ENCODE measurements at places on chromosomes 3 and 15.

- DNase-seq: no peak
Measured at GRCh38 chr15:33311312-33311971, 675 bp downstream of the RYR3 start.

GRCh38 chr15:42608110-42608531 lies 32.7 kb downstream of the STARD9 start:
- peak; percentile 55 for DNase-seq

DNA sequence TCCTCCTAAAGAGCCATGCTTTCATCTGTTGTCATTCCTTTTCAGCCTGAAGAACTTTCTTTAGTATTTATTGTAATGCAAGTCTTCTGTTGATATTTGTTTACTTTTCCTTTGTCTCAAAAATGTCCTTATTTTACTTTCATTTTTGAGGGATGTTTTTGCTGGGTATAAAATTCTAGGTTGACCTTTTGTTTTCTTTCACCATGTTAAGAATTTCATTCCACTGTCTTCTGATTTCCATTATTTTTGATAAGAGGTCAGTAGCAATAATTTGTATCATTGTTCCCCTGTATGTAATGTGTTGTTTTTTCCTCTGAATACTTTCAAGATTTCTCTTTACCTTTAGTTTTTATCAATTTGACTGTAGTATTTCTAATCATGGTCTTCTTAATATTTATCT lies 91.1 kb downstream of the RSRC1 start:
- no peak for DNase-seq

GRCh38 chr15:90266485-90266884 lies 1.0 kb downstream of the NGRN start:
- DNase-seq: peak; percentile 14

DNA sequence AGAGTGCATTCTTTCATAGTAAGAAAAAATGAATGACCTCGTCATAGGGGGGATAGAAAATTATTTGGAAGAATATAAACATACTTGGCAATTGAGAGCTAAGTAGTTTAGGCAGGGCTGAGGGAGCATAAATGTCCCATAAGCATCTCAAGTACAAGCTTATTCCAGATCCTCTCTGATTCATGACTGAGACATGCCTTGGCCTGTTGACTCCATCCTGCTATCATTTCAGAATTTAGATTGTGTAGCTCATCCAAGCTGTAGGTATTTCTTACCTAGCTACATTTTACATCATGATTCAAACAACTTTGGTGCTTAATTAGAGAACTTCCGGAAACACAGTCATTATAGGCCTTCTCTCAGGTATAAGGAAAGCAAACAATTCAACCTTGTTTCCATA lies 12.3 kb downstream of the POGLUT1 start:
- no peak for DNase-seq

DNA sequence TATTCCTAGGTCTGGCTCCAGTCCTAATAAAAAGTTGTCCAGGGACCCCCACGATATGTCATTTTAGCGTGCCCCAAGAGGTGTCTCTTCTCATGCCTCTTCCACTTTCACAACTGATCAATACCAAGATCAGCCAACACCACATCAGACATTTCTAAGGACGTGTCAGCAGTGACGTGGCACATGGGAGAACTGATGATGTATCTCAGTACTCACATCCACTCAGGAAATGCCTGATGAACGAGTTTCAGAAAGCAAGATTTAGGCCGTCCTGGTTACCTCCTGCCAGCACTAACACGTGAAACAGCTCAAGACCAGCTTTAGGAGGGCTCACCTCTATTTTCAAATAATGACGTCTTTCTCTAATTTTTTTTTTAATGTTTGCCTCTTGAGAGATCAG lies 19.6 kb downstream of the VGLL4 start:
- DNase-seq: peak; percentile 47

DNA sequence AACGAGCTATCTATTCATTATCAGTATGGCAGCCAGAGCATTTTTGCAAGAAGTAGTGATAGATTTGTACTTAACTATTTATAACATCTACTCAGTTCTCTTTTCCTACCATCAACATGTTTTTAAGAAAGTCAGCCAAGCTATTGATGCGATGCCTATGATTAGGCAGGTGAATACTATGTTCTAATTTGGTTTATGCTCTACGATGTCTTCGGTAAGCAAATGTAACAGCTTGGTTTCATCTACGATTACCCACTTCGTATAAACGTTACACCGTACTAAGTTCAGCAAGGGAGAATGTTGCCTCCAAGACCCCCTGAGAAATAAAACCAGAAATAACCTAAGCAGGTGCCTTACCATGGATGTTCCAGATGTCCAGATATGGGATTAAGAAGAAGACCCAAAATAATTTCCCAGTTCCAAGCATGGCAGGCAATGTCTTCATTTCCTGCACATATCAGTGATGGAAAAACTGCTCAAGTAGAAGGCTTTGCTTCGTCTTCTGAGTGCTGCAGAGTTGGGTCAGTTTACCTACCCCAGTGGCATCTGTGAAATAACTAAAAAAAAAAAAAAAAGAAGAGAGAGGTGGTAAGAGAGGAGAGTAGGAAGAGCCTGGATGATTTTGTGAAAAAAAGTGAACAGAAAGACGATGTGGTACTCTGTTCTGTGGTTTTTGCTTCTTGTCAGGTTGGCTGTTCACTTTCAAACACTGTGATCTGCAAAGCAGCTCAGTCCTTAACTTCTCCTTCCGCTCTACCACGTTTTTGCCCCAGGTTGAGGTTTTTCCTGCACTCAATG lies at the start of gene BTLA:
Gene BTLA (minus strand): TSS at position 559 of the 798 bp plus-strand sequence. CDS start 114 bp downstream, at position 445.
- peak; percentile 42 for DNase-seq

GRCh38 chr3:190337301-190337700 lies 15.1 kb upstream of the CLDN1 start:
- no peak for DNase-seq

GRCh38 chr3:112761062-112761638 lies 85.5 kb downstream of the CD200R1L start:
- DNase-seq: no peak

DNA sequence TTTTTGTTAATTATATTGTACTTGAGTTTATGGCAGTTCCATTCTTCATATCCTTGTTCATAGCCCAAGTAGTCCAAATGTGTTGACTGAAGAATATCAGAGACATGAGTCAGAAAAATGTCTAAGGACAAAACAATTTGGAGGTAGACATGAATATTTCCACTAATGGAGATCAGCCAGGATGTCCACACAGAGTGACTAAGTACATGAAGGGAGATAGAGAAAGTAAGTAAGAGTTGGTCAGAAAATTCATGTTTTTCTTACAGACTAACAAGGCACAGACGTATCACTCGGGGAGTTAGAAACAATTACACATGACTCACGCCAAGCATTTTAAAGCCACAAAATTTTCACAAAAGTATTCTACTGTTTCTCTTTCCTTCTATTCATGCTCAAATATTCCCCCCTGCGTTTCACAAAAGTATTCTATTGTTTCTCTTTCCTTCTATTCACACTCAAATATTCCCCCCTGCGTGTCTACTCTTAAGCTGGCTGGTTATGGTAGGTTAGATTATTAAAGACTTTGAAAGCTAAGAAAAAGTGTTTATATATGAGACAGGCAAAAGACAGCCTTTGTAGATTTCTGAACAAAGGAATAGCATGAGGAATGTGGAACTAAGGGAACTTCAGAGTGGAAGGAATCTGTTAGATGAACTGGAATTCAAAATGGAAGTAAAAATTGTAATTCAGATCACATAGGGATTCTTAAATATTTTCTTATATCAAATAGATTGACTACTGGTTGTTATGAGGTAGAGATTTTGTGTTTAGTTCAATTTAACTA lies 648.7 kb upstream of the CCDC54 start:
- no peak for DNase-seq

- DNase-seq: no peak
Measured at GRCh38 chr3:183159333-183159732, 3.2 kb downstream of the LAMP3 start.

DNA sequence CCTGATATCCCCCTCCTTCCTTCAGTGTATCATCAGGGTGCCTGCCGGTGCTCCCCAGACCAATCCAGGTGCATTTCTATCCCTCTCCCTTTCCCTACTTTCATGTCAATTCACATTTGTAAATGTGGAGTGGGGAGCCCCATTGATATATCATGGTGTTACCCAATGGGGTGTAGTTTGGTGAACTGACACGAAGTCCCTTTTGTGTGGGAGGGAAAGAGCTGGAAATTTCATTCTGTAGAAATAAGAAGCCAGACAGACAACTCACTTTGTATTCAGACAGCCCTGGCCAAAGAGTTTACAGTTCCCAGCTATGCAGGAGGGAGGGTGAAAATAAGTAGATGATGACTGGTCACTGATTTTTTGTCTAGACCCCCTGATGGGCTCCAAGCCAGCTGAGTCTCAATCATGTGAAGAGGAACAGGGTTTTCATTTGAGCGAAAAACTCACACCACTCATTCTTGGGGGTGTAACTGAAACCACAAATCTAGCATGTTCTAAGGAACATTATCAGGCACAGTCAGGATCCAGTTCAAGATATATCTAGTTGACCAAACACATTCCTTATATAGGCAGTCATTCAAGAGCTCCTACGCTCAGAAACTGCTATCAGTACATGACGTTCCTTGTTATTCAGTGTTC lies 58.9 kb downstream of the LMCD1 start:
- DNase-seq: no peak
